ENCODE measurements at places on chromosomes 6 and 20. TPM values are rescaled to one million over a fixed set of nuclear protein-coding genes. Genes with fewer than 3 reads are reported as not detected.

GRCh38 chr20:49460916-49461315 is 21.6 kb downstream of the KCNB1 start:
- H3K27me3 ChIP-seq = peaks cover 14% of the 10 kb centered on the region
- DNase-seq = no peak
- no peak overlapping the region for H3K27ac ChIP-seq
- H3K4me3 ChIP-seq = no peak overlapping the region

- DNase-seq = no peak
- peaks cover 4% of the 10 kb centered on the region for H3K27me3 ChIP-seq
- H3K27ac ChIP-seq = no peak overlapping the region
Observed at GRCh38 chr6:133805876-133806275, 83.0 kb upstream of the TCF21 start.

GPR63 gene
- 5.0 TPM for total RNA-seq

DNA sequence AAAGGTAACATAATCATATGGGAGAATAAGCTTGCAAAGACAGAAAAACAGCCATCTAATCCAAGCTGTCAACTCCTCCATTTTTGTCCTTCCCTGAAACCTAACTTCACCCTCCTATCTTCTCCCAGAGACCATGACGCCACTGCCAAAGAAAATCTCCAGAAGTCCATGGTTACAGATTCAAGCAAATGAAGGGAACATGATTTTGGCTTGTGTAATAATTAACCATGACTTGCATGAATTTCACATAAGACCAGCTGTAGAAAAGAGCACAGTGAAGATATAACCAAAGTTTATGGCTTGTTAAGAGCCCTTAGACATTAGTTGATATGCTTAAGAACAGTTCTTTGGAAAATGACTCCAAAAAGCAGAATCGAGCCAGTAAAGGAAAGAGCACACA is 342.1 kb upstream of the NRSN1 start:
- no peaks in the 10 kb centered on the region for H3K4me1 ChIP-seq
- H3K4me3 ChIP-seq = no peak overlapping the region
- DNase-seq = no peak
- no peak overlapping the region for H3K27ac ChIP-seq

MTG2 gene
- total RNA-seq = 34.0 TPM

Data from activated T-helper 2 cell treated with anti-CD3 and anti-CD28 coated beads, Interferon-gamma antibody, Interleukin-2, Interleukin-4, amounts not matched to agents 10 μg/mL and 5 μg/mL and 100 μg/mL, durations not matched to agents 14 hours and 24 hours and 36 hours (primary cell).